Left ventricle myocardium inferior (tissue), 1 donor: ENCODE measurements at places on chromosomes 2 and 18.

- no peak for DNase-seq
These were observed 337.1 kb downstream of the NRXN1 start for GRCh38 chr2:50694798-50695197.

DNA sequence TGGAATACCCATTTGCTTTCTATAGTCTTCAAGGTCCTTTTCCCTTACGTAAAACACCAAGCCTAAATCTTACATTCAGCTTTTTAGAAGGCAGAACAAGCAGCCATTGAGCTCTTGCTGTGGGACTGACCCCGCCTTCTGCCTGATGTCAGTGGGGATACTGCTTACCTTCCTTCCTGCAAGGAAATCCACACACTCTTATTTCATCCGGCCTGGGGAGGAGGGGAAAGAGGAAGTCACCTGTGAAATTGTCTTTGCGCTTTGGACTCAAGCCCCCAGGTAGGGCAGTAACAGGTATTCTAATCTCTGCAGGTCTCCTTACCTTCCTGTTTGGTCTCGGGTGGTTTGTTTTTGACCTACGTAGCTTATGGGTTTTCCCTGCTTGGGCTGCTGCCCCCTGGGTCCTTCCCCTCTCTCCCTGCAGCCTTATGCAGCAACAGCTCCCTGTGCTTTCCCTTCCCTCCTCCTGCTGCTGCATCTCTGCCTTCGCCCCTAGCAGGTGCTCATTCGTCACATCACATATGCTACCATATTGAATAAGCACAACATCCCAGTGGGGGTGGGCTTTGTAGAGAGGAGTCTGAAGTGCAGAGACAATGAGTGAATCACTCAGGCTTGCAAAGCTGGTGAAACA, 402.5 kb upstream of the TRIB2 start:
- no peak for DNase-seq

DNA sequence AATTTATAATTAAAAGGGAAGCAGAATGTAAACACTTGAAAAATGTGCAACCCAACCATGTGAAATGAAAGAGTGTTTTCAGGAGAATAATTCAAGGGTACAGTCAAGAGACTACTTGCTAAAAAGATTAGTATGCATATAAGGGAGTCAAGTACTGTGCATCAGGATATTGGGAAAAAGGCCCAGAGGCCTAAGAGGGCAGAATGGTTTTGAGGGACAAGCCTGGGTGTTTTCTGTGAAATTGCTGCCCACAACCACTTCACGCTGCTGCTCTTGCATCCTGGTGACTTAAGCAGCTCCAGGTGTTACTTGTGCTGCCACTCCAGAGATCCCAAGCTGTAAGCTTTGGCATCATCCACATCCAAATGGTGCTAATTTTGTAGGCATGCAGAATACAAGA, 165.2 kb downstream of the AGPS start:
- no peak for DNase-seq

GRCh38 chr2:4300616-4301015, 597.2 kb downstream of the DCDC2C start:
- DNase-seq: no peak

DNA sequence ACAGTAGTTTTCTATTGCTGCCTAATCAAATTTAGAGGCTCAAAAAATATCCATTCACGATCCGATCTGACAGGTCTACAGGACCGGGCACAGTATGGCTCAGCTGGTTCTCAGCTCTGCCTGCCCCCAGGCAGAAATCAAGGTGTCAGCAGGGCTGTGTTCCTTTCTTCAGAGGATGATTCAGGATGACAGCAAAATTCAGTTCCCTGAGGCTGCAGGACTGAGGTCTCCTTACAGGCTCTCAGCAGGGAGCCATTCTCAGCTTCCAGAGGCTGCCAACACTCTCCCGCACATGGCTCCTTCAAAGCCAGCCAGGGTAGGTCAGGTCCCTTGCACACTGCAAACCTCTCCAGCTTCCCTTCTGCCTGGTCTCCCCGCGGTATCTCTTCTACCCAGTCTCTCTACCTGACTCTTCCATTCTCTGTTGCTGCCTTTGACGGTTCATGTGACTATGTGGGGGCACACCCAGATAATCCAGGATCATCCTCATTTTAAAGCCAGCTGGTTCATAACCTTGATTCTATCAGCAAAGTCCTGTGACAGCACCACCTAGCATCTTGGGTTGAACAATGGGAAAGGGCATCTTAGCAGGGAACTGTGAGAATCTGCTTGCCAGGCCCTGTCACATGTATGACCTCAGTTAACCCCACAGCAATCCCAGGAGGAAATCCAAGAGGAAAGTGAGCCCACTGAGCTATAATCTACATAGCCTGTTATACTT, 50.4 kb downstream of the UXS1 start:
- DNase-seq: no peak
